Substantia nigra (tissue), 51 donors: ENCODE measurements at places on chromosomes 7 and 10.

DNA sequence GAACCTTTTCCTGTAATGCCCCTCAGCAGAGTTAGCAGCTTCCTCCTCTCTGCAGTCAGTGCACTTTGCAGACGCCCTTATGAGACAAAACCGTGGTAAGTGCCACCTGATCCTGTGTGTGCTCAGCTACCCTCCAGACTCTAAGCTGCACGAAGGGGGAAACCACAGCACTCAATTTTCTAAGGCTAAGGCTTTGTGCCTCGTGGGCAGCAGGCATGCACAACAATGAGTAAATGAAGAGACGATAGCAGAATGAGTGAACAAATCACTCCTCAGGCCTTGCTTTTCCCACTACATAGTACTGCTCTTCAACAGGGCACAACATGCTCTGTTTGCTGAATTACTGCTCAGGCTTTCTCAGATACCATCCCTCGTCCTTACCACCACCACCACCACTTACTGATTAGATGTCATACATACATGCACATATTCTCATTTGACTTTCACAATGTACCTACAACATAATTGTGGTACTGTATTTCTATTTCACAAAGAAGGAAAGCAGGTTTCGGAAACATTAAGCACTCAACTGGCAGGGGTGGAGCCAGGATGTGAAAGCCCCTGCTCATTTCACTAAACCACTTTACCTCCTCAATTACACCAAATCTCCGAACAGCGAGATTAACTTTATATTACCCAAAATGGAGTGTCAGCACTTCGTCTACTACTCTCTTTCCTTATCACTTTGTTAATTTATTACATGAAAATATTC lies 85.4 kb downstream of the ICA1 start:
- DNase-seq: no peak

DNA sequence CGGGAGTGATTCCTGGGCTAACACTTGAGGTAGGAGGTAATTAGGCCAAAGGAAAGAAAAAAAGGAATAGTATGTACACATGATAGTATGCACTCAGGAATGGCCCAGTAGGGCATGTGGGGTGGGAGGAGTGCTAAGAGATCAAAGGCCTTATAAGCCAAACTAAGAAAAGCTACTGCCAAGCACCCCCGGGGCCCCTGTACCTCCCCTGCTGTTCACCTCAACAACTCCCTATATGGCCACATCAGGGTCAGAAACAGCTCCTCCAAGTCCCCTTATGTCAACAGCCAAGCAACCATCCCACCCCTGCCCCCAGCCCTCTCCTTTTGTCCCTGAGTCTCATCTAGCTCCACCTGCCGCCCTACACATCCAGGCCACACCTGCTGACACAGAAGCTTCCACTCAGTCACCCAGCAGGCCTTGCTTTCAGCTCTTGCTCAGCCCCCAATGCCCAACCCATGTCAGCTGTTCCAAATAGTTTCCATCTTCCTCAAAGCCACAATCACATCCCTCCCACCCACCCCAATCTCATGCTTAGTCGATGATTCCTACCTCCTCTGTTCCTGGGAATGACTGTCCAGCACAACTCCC lies 80.2 kb downstream of the SORBS1 start:
- DNase-seq: no peak

GRCh38 chr7:106239406-106239805 lies 45.4 kb downstream of the NAMPT start:
- no peak for DNase-seq

DNA sequence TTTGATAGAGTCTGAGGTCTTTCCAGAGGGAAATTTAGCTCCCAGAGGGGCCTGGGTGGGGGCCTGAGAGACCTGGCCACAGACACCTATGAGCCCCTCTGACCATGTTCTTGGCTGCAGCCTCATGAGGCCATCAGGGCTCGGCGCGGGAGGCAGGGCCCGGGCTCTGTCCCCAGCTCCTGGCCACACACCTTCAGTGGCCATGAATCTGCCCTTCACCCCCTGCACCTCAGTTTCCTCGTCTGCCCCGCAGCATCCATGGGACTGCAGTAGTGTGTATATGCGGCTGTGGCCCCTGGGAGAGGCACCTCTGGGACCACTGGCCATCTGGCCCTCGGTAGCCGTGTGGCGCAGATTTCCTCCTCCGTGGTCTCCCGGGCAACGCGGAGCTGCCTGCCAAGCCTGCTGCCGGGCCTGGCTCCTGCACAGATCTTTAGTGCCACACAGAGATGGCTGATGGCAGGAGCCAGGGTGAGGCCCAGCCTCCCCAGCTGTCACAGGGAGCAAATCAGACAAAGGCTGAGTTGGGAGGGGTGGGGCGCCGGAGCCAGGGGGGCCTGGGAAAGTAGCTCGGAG lies 23.6 kb upstream of the ADCYAP1R1 start:
- DNase-seq: peak; percentile 62

GRCh38 chr10:52351914-52352330 lies 37.8 kb downstream of the DKK1 start:
- DNase-seq: no peak

DNA sequence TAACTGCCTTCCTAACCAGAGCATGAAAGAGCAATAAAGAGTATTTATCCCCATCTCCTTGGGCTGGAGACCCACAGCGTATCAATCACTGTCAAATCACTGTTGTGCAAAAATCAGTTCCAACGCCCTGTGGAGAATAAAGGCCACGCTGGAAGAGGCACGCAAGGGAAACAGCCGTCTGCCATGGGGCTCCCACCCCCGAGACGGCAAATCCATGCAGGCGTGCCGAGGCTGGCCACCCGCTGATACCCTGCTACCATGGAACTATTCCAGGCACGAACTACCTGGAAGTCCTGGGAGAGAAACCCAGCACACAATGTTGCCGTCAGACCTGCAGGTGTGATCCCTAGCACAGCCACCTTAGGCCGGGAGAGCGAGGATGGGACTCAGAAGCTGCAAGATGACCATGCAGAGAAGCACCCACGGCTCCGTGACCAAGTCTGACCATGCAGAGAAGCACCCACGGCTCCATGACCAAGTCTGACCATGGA lies 185.3 kb downstream of the DIP2C start:
- no peak for DNase-seq

- DNase-seq: peak; percentile 4
Measured at GRCh38 chr7:134593530-134594392, 44.9 kb downstream of the AKR1B15 start.

DNA sequence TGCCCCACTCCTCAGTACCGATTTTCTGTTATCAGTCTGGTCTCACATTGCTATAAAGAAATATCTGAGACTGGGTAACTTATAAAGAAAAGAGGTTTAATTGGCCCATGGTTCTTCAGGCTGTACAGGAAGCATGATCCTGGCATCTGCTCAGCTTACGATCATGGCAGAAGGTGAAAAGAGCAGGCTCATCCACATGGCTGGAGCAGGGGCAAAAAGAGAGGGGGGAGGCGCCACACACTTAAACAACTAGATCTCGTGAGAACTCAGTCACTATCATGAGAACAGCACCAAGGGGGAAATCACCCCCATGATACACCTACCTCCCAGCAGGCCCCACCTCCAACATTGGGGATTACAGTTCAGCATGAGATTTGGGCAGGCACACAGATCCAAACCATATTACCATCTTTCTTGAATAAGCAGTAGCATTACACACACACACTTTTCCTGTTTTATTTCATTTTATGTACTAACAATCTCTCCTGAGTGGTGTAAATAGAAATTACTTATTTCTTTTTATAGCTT lies 53.3 kb downstream of the TRIM24 start:
- DNase-seq: no peak

- DNase-seq: peak; percentile 95
Measured at GRCh38 chr10:89251409-89252224, at the start of gene LIPA. Gene LIPA (minus strand): TSS chr10:89251775. CDS start chr10:89247648, 4,127 bp downstream.

DNA sequence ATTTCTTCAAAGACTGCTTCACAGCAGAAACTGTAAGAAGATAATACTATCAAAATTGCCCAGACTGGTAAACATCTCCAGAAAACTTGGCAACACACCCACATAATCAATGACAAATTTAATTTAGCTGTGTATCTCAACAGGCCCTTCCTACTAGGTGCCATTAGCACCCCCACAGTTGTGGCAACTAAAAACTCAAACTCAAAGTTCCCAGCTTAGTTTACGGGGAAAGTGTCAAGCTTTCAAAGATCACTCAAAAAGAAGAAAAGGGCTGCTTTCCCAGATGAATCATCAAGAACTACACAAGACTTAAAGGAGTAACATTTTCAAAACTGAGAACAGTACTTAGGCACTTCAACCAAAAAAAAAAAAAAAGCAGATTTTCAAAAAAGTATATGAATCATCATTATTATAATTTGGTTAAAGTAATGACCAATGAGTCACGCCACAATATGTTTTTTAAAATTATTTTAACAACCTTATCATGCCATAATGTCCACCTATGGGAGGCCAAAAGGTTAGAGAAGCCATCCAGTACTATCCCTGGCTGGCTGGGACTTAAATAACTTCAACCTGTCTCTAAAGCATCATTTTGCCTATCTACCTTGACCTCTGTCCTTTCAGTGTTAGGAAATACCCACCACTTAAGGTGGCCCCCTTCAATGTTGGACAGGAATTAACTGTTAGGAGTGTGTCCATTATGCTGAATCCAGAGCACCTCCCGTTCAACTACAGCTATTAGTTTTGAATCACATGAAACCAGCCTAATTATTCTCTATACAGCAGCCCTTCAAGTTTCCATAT lies 90.8 kb downstream of the ZFAND4 start:
- DNase-seq: no peak

DNA sequence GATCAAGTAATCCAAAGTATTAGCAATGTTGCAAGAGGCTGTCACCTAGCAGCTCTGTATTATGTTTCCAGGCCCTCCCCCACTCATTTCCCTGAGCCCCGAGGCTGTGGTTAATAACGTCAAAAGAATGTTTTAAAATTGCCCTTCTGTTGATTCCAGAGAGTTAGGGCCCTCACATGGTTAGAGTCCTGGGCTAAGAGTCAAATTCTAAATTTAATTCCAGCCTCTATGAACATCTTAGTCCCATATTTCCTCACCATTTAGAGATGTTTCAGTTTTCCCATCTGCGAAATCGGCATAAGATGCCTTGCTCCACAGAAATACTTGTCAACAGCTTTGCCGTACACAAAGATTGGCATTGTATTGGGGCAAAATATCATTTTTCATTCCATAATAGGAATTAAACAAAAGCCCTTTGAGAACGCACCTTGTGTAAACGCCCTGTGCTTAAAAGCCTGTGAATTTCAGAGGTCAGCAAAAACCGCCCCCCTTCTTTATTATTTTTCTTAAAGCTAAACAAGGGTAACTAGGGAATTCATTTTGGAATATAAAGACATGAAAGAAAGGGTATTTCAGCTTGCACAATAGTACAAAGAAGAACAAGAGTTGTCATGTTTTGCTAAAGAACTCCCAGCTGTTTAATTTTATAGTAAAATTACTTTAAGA lies 135.8 kb downstream of the ARID5B start:
- no peak for DNase-seq

GRCh38 chr7:84612981-84613681 lies 418.5 kb upstream of the SEMA3A start:
- DNase-seq: no peak

GRCh38 chr7:83161186-83161585 lies 1.5 kb downstream of the PCLO start:
- DNase-seq: no peak

DNA sequence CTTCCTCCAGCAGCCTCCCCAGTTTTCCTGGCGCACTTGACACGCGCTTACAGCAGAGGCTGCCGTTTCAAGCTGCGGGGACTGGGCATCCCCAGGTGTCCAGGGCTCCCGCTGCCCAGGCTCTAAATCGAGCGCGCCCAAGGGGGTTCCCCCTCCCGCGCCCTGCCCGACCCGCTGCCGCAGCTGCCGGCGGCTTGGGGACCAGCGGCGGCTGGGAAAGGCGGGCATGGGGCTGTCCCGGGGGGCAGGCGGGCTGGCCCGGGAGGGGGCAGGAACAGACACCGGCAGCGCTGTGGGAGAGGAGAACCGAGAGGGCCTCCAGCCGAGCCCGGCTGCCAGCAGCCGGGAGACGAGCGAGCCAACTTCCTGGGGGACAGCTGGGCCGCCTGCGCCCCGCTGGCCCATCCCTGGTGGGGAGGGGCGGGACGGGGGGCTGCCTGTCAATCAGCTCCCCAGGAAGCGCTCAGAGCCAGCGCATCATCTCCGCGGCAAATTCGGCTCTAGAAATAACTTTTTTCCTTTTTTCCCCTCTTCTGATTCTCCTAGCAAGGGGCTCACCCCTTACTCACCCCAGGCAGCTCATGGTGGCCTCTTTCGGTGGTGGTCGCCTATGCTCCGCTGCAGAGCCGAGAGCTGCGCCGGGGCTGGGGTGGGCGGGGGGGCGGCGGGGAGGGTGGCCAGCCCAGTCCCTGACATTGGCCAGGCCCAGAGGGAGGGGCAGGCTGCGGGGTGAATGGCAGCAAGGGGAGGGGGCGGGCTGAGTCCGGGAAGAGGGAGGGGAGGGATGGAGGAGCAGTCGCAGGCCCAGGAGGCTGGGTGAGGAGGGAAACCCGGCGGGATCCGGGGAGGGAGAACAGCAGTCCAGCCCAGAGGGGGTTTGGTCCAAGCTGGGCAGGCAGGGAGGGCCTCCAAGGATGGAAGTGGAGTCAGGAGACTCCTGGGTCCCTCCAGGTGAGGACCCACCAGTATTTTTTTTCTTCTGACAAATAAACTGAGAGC lies 14.7 kb downstream of the GRID2IP start:
- no peak for DNase-seq

DNA sequence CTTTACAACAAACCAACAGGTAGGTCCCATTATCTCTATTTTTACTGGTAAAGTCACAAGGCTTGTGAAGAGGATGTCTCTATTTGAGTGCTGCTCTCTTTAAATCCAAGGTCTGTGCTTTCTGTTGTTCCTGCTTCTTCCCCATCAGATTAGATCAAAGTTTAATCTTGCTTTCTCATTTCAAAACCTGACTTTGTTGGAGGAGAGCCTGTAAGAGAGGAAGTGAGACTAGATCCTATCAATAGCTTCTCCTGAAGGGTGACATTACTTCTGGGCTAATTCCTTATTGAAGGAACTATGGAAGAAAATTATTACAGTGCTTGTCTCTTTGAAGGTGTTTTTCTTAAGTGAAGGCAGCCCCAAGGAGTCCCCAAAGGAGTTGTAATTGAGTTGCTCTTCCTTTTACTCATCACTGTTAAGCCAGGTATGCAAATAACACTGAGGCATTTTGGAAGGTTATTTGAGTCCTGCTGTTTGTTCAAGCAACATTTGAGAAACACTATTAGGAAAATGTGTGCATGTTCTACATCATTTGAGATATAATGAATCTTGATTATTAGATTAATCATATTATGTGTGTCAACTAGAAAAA lies 146.2 kb upstream of the MBL2 start:
- no peak for DNase-seq

- no peak for DNase-seq
Measured at GRCh38 chr7:90459888-90460287, 9.6 kb upstream of the PTTG1IP2 start.

DNA sequence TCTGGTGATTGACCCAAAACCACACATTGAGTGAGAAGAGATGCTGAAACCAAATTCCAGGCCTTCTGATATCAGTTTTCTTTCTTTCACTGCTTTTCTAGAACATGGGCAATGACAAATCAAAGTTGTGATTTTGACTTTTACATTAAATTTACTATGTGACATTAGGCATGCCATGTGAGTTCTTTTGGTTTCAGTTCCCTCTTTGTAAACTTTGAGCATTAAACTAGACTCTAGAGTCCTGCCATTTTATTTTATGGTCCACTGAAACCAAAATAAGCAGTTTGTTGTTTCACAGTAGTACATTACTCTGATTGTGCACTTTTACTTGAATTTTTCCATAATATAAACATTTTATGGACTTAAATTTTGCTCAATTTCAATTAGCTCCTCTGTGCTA lies 381.1 kb upstream of the SEMA3D start:
- DNase-seq: no peak
